ENCODE measurements at places on chromosomes 16 and 17. TPM values are rescaled to one million over a fixed set of nuclear protein-coding genes. Genes with fewer than 3 reads are reported as not detected.

The ARMC7 gene
- total RNA-seq, result 5.6 TPM

The GNPTG gene
- 58.3 TPM for total RNA-seq

The KRT24 gene
- not detected for total RNA-seq

The SMIM36 gene
- total RNA-seq, result not detected

The CORO6 gene
- 0.35 TPM for total RNA-seq

The CA10 gene
- not detected for total RNA-seq

All from left lobe of liver (tissue), 2 donors.